ENCODE measurements at places on chromosomes 2 and 18.
A peak's percentile ranks its signal among the peaks of the same experiment; 100 is the strongest.

DNA sequence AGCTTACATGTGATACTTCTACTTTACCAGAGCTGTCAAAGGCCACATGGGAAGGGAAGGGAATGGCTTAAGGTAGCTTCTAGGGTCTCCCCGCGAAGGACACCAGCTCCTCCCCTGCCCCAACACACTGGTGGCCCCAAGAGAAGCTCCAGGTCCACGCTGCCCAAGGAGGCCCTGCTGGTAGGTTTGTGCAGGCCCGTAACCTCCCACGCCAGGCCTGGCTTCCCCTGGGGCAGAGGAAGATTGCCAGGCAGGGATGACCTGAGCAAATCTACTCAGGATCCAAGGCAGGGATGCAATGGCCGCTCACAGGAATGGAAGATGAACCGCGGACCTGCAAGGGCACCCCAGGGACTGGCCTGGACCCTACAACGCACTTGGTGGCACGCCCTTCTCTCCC, 205.1 kb downstream of the MGAT5 start:
- DNase-seq = no peak

- DNase-seq = peak; percentile 4
Measured at GRCh38 chr2:26243470-26244308, 743 bp downstream of the HADHA start.

DNA sequence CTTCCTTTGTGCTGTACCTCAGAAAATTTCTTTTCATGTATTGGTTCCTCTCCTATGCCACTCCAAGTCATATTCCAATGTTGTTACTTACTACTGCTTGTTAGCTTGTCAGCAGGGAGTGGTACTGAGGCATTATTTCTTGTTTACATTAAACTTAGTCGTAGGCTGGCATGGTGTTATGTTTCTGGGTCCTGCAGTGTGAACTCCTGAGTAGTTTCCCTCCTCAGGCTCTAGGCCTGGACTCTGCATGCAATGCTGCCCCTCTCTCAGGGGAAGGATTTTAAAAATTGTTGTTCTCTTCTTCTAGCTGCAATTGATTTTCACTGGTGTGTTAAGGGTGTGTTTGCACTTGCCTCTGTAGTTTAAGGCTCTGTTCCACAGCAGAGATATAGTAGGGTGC, 671.6 kb downstream of the PLCL1 start:
- no peak for DNase-seq

- no peak for DNase-seq
Measured at GRCh38 chr2:160270571-160271113, 70.6 kb upstream of the ITGB6 start.

All from stimulated activated CD4-positive, alpha-beta T cell treated with anti-CD3 and anti-CD28 coated beads, Interleukin-4, amount 100 ng/mL, for 1 hour (primary cell).